ENCODE measurements at places on chromosomes 1 and 21.

DNA sequence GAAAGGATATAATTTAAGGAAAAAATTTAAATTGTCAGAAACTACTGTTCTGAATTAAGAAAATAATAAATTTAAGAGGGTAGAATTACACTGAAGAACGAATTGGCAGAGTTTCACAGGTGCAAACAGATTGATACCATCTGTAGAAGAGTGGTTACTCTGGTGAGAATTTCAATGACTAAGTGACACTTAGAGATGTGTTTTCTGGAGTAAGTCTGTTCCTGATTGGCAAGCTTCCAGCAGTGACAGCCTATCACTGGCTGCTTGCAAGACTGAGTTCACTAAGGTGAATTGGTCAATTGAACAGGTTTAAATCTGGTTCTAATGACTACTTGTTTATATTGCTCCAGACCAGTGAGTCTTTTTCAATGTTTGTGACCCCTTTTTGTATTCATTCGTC lies 838.2 kb upstream of the RGS18 start:
- no peak for DNase-seq

- no peak for DNase-seq
Measured at GRCh38 chr1:47781171-47781959, 215.8 kb downstream of the TRABD2B start.

DNA sequence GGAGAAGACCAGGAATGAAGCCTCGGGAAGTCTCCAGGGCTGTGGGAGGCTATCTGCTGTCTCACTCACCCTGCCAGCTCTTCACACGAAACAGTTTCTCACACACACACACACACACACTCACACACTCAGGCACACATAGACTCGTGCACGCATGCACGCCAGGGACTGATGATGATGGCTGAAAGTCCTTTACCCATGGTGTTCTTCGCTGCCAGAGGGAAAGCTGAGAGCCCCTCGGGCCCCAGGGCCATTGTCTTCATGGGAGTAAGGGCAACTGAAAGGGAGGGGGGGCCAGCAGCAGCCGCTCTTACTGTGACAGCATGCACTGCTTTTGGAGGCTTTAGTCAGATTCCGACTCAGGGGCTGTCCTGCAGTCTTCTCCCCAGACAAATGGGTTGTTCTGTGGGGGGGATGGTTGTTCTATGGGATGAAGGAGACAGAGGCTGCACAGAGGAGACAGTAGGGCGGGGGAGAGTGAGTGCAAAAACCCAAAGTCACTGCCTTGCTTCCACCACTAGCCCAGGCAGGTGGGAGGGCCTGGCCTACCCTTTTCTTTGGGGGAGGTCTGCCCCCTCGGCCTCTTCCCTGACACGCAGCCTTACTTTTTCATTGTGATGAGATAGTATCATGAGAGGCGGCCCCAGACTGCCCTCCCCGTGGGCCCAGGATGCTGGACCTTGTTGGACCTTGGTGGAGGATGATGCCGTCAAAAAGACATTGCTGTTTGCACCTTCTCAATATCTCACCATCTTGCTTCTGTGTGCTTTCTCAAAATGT lies 29.0 kb downstream of the STUM start:
- no peak for DNase-seq

DNA sequence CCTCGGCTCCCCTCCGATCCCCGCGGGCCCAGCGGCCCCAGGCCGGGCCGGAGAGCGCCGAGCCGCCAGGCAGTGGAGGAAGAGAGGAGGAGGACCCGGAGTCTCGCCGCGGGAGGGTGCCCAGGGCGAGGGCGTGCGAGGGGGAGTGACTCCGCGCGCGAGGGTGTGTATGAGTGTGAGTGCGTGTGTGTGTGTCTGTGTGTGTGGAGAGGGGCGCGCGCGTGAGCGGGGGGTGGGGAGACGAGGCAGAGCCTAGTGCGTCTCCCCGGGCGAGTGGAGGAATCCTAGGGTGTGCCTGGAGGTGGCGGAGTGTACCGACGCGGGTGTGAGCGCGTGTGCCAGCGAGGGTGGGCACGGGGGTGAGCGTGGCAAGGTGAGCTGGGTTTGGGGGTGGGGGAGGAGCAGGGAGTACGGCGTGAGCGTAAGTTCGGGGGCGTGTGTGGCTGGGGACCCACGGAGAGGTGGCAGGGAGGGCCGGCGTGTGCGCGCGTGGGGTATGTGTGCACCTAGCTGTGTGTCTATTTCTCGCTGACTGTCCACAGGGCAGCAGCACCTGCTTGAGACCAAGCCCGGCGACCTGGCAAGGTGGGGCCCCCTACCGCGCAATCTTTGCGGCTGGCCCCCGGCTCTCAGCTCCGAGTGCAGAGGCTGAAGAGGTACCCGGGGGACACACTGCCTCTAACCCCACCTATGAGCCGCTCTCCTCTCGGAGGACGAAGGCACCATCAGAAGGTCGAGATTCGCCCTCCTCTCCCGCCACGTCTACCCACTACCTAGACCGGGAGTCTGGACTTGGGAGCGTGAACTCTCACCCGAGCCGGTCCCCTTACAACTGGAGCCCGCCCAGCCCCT lies 784 bp upstream of the KCND3 start:
- no peak for DNase-seq

DNA sequence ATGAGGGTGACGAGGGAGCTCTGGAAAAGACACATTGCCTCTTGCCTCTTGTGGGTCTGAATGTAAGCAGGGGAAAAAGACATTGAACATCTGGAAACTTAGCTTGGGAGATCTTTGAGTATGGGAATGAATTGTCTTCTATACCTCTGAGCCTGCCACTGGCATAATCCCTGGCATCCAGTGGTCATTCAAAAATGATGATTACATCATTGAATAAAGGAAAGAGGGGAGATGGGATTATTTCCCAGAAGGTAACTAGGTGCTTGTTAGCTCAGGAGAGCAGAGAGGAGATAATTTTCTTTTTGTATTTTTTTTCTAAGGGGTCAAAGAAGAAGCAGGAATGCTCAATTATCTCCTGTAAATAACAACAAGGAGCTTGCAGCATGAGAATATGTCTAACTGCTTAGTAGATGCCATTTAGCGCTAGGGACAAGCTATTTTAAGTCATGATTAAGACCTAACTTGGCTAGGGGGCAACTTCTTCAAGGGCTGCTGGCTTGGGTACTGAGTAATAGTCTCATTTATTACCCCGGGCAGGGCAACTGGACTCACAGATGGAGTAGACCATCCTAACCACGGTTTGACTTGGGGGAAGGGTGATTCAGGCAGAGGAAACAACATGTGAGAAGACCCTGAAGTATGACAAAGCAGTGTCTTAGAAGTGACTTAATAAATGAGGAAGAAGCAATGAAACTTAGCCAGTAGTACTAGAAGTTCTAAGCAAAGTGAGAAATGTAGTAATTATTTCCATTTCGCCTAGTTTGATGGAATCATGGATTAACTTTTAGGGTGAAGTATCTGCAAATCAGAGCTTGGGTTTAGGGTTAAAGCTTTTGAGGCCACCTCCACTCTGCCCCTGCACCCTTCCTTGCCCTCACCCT lies 11.0 kb upstream of the XCL2 start:
- DNase-seq = no peak

DNA sequence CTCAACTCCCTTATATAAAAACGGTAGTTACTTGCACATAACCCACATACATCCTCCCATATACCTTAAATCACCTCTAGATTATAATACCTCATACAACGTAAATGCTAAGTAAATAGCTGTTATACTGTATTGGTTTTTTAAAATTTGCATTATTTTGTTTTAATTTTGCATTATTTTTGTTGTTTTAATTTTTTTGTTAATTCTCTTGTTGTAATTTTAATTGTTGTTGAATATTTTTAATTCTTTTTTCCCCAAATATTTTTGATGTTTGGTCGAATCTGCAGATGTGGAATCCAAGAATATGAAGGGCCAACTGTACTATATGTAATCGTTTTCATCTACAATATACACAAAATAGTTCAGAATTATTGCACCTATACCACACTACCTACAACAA lies 23.5 kb upstream of the ACTA1 start:
- no peak for DNase-seq

GRCh38 chr21:43758111-43758641 lies 17.9 kb downstream of the CSTB start:
- no peak for DNase-seq

DNA sequence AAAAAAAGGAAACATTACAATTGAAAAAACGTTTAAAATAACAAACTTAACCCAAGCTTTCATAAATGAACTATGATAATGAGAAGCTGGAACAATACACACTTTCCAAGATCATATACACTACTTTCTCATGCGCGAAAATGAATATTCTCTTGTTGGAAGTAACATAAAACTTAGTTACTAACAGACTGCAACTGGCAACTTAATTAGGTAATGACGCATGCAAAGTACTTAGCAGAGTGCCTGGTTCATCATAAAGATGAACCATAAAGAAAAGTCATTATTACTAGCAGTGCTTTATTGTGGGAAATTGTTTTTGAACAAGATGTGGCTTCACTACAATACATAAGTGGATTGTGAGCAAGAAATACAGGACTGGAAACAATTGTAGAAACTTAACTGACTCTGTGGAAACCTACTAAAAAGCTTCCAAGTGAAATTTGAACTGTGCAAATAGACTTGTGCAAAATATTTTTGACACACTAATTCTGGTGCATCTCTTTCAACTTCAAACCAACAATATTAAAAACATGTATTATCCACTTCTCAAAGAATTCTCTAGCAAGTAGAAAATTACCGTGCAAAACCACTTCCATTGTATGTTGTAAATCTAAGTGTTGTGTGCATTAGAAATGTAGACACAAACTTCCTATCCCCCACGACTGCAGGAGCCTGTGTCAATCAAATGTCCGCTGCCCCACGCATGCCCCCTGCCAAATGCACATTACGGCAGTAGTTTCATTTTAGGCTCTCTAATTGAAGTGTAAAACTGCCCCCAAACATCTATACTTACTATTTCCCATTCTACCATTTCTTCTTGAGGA lies 2.0 kb downstream of the ARHGAP29 start:
- no peak for DNase-seq

DNA sequence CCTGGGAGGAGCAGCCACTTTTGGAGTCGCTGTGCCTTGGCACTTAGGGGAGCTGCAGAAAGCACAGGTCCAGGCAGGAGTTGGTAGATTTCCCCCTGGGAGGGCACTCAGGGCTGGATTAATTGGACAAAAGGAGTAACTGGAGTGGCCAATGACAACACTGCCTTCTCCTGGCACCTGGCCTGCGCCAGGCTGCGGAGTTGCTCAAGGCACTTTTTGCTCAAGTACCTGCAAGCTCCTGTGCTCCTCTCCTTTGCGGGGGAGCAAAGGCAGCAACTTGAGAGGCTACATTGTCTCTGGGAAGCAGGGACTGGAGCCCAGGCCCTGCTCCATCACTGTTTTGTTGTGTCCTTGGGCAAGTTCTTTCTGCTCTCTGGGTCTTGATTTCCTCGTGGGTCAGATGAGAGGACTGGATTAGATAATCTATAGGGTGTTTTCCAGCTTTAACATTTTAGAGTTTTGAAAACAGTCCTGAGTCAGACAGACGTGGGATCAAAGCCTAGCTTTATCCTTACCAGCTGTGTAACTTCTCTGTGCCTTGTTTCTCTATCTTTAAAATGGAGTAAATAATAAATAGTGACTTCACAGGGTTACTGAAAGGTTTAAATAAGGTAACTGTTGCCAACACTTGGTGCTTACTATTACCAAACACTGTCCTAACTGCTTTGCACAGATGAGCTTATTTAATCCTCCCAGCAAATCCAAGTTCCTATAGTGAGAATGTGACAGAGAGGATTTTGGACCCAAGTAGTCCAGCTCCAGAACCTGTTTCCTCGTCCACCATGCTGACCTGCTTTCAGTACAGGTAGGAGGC lies 18.0 kb upstream of the GRHL3 start:
- DNase-seq = no peak

DNA sequence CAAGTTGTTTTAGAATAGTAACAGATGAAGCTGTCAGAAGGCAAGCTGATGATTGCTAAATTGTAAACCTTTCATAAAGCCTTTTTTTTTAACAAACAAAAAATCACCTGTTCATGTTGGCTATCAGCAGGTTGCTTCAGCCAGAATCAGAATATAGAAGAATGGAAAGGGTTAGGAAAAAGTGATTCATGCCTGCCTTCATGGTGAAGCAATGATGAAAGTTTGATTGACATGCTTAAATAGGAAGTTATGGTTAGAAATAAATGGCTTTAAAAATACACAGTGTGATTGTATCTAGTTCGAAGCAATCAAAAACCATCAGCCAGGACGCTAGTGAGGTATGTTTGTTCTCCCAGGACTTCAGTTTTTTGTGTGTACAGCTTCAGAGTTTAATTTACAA lies 37.9 kb downstream of the GABPA start:
- DNase-seq = no peak

- no peak for DNase-seq
Measured at GRCh38 chr1:44631333-44631646, 43.0 kb downstream of the TMEM53 start.

DNA sequence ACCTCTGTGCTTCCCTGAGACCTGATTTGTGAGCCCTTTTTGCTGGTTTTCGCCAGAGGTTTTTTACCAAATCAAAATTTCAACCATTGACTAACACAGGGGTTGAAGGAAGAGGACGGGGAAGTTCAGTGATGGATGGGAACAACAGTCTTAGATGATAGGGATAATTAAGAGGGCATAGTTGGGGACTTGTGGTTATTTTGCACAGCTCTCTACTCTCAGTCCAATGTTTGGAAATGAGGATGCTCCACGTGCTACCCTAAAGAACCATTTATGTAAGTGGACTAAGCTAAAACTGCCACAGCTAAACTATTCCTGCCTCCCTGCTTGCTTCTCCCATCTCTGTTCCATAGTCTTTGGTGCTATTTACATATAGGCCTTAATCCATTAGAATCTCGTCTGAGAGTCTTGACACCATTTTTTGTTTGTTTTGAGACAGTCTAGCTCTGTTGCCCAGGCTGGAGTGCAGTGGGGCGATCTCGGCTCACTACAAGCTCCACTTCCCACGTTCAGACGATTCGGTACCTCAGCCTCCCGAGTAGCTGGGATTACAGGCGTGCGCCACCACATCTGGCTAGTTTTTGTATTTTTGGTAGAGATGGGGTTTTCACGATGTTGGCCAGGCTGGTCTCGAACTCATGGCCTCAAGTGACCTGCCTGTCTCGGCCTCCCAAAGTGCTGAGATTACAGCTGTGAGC lies 684 bp upstream of the MCL1 start:
- no peak for DNase-seq

DNA sequence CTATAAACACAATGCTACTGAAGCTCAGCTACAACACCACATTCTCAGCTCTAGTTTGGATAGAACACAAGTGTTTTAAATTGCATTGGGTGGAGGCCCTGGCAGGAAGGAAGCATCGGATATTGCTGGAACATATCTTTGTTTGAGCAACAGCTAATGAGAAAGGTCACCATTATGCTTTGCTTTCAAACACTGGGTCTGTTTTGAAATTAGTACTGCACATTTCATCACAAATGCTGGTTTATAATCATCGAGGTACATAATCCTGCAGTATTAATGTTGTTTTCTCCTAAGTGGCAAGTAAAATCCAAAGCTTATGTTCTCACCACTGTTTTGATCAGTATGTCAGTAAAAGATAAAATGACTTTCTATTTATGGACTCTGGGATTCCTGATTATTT lies 61.5 kb upstream of the ARHGAP29 start:
- no peak for DNase-seq

GRCh38 chr21:24716281-24716918 lies 890.9 kb downstream of the MRPL39 start:
- no peak for DNase-seq

GRCh38 chr1:243261390-243261789 lies 5.5 kb downstream of the SDCCAG8 start:
- DNase-seq = no peak

GRCh38 chr1:164958982-164959768 lies 397.3 kb downstream of the LMX1A start:
- no peak for DNase-seq
